ENCODE measurements at places on chromosomes 1 and 21.

DNA sequence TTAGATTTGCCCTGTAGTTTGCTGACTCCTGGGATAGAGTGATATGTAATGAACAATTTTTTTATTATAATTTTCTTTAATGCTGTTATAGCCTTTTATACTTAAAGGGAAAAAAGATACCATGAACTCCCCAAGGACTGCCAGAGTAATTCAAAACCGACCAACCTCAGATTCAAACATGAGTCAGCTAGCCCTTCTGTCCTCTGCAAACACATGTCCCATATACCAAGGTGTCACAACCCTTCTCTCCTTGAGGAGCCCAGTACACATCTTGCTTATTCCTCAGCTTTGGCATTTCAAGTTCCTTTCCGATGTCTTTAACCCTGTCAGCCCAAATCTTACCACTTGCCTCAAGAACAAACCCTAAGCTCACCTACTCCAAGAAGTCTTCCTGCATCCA, 184.9 kb downstream of the KCNH1 start:
- DNase-seq: no peak

DNA sequence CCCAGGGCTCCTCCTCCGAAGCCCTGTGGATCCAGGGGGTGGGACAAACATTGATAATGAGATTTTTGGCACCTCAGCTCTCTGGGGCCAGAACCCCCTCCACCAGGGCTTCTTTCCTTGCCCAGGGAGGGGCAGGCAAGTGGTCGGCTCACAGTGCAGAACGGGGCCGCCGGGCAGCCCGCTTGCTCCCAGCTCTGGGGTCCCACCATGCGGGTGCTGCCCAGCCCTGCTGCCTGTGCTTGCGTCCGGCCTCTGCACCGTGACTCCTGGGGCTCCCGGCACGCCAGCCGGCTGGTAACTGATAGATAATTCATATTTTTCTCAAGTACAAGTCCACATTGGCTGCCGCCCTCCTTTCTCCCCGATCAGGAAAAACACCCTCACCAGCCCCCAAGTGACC, 42.0 kb upstream of the CCDC27 start:
- DNase-seq: no peak

GRCh38 chr1:33338048-33338439, 17.1 kb upstream of the A3GALT2 start:
- no peak for DNase-seq

GRCh38 chr1:38581396-38581795, 278.2 kb downstream of the RRAGC start:
- DNase-seq: no peak

- peak; percentile 5 for DNase-seq
These were observed 116.3 kb upstream of the HP1BP3 start for GRCh38 chr1:20903437-20903836.

DNA sequence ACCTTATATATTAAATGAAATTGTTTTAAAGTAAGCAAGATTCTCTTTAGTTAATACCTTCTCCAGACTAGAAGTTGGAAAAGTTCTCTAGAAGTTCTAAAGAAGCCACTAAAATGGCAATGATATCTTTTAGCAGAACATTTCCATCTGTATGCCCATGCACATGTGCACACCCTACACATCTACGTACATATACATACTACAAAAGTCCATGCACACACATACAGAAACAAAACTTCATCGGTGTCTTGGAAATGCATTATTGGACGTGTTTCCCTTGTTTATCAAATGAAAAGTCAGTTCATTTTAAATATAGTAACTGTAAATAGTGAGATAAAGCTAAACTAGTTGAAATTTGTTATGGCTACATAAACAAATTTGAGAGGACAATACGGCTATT, 114.4 kb downstream of the KCNT2 start:
- DNase-seq: no peak

- DNase-seq: no peak
These were observed 77.0 kb downstream of the SKI start for GRCh38 chr1:2304921-2305681.

DNA sequence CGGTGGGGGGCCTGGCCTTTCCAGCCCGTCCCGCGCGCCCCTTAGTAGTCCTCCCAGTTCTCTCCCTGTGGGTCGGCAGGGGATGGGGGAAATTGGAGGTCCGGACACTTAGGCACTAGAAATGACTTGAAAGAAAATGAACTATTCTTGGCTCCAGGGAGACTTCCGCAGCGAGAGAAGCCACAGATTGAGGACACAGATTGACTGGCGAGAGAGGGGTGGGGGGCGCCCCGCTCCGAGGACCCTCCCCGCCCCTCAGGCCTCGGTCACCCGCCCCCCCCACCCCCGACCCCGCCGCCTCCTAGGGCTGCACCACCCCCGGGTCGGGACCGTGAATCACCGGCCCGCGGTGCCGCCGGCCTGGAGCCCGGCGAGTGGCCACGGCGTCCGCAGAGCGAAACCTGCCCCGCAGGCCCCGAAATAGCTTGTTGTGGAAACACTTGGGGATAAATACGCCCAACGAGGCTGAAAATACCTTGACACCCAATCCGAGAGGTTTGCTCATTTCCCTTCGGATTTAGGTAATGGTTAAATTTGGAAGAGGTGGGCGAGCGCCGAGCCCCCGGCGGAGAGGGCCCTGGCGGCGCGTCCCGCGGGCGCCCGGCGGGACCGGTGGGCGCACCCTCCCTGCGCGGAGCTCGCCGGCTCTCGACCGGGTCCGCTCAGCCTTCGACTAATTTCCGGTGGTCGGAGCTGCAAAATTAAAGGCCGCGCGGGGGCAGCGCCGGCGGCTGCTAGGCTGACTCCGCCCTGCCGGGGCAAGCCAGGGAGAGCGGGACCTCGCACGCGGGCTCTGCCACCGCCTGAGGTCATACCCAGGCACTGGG, at the start of gene GFI1:
TSS of gene GFI1 (minus strand) at position 675 of the 827 bp plus-strand sequence. CDS start 3,438 bp downstream, outside the sequence.
- DNase-seq: no peak

DNA sequence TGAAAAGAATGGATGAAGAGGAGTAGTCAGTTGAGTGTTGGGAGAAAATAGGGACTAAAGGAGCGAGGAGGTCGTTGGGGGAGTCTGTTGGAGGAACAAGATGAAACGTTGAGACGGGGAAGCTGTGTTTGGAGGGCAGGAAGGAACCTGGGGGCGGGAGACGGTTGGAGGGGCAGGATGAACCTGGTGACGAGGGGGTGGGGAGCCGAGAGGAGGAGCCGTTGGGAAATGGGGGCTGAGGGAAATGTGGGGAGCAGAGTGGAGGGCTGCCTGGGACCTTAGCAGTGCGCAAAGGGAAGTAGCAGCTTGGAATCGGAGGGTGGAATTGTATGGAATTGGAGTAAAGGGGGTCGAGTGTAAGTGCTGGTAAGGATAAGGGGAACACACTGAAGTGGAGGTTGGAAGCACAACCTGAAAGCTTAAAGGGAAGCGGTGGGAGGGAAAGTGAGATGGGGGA, 630 bp downstream of the MTF2 start:
- DNase-seq: no peak

- no peak for DNase-seq
These were observed 6.4 kb downstream of the XCL1 start for GRCh38 chr1:168582688-168583336.

DNA sequence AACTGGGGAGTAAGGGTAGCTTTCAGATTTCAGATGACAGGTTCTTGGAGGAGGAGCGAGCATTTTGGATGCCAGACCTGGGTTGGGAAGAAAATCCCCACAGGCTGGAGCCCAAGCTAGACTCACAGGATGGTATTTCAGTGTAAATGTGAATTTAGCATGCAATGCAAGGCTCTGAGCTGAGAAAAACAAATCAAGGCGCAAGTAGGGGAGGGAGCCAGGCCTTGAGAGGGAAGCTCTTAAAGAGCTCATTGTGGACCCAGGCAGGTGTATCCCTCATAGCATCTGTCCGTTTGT, 386.1 kb downstream of the MATN1 start:
- DNase-seq: no peak

DNA sequence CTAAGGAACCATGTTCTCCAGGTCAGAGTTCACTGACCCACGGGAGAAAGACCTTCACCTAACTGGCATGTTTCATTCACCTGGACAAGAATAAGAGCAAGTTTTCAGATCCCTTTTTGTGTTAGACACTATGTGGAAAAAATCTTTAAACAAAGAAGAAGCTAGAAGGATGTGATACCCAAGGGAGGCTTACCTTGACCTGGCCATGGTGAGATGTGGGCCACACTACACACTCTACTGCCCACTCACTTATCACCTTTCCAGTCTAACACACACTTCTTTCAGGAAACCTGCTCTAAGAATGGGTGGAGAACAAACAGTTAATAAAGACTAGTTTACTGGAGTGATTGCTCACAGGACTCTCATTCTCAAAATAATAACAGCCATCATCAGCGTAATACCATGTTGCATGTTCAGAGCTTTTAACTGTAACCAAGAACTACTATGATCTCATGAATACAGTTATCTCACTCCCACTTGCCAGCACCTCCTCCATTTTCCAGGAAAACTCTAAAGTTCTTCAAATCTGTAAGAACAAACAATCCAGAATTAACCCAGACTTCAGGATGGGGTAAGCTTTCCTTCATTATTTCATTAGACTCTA, 1.4 kb downstream of the RGS8 start:
- no peak for DNase-seq

- DNase-seq: no peak
These were observed 441.2 kb downstream of the PTPRC start for GRCh38 chr1:199079994-199080393.

- DNase-seq: peak; percentile 1
These were observed 213.7 kb downstream of the PBX1 start for GRCh38 chr1:164772635-164773034.

DNA sequence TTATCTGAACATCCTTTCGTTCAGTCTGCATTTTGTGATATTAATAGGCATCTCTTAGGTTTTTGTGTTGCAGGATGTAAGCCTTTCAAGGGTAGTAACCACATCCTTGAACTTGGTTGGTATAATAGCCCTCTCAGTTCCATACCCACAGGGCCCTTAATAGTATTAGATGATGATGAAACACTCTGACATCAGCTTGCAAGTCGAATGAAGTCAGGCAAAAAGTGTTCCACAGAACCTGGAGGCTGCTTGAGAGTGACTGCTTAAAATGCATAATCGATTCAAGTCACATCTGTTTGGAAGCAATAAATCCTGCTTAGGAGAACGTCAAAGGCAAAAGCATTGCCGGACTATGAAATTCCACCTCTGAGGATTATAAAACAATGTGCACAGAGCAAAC, 415.6 kb upstream of the KAZN start:
- DNase-seq: no peak

GRCh38 chr1:109370712-109371340, 26.9 kb downstream of the SORT1 start:
- peak; percentile 7 for DNase-seq

DNA sequence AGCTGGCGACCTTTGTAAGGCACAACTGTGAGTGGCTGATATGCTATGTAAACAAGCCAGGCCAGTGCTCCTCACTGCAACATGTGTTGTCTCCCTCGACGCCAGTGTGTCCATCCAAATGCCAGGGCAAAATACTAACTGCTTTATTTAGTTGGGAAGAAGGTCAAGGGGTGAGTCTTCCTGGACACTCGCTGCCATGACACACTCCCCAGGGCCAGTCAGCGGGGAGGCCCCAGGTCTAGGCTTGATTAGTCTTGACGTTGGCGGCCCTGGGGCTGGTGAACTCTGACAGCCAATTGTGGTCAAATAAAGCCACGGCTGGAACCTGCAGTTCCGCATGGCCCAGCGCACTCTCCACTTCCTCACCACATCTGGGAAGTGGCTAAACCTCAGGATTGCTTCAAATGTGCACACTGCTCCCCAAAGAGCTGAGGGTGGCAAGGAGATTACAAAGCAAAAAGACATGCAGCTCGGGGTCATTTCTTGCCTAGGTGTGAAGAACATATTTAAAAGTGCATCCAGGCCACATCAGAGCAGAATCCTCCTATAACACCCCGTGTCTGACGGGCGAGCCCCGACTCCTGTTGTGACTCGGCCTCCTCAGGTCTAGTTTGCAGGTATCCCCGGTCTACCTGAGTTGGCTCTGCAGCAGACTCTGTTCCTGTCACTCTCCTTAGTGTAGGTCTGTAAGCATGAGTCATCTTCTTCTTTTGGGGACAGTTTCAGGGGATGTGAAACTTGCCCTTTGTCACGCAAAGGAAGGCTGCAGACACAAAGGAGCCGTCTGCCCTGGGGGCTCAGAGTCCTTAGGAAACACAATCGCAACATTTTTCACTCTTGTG, 183.5 kb downstream of the RUNX1 start:
- DNase-seq: no peak

DNA sequence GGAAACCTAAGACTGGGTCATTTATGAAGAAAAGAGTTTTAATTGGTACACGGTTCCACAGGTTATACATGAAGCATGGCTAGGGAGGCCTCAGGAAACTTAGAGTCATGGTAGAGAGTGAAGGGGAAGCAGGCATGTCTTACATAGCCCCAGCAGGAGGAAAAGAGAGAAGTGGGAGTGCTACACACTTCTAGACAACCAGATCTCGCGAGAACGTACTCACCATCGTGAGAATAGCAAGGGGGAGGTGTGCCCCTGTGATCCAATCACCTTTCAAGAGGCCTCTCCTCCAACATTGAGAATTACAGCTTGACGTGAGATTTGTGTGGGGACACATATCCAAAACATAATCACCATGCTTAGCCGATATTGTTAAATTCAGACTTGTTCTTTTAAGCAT, 62.8 kb downstream of the DYRK1A start:
- DNase-seq: no peak

DNA sequence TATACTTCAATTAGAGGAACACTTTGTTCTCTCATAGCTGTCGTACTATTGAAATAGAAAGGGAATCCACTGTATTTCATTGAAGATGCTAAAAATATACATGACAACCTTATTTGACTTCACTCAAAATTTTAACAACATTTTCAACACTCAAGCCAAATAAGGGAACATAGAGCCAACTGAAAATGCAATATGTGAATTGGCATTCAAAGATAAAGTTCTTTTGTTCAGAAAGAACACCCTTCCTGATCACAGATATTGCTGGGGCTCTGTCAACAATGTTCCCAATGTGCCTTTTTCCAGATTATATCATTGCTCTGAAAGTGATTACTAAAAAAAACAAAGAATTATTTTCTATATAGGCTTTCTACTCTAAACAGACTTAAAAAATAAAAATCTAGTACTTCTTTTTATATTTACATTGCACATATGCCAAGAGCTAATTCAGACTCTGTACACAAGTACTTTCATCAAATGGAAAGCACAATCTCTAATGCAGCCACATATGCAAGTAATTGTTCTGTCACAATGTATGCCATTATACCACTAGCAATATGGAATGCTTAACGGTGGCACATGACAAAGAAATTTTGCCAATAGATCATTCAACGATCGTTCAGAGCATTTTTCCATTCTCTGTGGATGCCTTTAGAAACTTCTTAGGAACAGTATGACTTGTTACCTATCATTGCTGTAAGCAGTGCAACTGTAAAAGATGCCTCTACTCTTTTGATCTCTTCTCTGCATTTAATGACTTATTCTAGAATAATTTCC, 171.0 kb downstream of the EIF4G3 start:
- DNase-seq: no peak

DNA sequence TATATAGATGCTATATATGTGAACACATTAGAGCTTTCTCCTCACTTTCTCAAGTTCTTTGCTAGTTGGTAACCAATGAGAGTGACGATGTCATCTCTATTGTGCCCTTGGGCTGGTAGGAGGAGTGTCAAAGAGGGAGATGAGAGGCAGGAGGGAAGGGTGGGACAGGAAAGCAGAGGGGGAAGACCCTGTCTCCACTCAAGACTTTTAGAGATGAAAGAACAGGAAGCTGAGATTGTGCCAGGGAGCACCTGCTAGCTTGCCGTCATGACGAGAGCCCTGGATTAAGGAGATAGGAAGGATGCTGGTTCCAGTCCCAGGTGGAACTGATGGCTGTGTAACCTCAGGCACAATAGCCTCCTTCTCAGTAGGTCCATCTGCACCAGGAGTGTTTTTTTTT, 16.7 kb downstream of the CNR2 start:
- DNase-seq: no peak

- no peak for DNase-seq
These were observed 84.7 kb downstream of the HHIPL2 start for GRCh38 chr1:222463059-222463730.
